ENCODE measurements at places on chromosomes 5 and 9.

DNA sequence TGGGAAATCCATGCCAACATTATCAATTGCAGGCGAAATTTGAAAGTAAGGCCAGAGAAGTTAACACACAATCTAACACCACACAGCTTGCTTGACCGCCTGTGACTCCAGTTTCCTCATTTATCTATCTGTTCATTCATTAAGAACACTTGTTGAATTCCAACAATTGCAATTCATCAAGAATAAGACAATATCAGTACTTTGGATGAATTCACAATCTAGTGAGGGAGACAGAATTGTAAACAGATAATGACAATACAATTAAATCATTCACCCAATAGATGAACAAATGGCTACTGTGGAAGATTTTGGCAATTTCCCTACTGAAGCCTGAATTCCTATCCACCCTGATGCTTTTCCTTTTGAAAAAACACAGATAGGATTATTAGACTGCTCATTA lies 181.6 kb downstream of the TRIM36 start:
- no peak for DNase-seq

DNA sequence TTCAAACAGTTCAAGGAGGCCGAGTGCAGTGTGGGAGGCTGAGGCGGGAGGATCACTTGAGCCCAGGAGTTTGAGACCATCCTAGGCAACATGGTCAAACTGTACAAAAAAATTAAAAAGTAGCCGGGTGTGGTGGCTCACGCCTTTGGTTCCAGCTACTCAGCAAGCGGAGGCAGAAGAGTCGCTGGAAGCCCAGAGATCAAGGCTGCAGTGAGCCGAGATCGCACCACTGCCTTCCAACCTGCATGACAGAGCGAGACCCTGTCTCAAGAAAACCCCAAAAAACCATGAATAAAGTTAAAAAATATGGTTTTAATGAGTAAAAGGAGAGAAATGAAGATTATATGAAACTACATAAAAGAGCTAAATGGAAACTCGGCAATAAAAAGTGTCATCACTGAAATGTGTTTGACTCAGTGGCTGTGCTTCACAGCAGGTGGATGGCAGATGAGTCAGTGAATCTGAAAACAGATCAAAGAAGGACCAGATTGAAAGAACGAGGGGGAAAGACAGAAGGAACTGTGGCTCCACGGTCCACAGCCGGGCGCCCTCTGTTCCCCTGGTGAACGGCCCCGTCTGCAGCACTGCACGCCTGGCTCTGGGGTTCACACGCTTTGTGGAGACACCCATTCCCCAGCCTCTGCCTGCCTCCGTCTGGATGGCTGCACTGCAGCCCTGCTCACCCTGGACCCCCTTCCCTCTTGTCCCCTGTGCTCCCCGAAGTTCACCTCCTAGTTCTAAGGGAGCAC lies 25.1 kb downstream of the EXD3 start:
- no peak for DNase-seq

DNA sequence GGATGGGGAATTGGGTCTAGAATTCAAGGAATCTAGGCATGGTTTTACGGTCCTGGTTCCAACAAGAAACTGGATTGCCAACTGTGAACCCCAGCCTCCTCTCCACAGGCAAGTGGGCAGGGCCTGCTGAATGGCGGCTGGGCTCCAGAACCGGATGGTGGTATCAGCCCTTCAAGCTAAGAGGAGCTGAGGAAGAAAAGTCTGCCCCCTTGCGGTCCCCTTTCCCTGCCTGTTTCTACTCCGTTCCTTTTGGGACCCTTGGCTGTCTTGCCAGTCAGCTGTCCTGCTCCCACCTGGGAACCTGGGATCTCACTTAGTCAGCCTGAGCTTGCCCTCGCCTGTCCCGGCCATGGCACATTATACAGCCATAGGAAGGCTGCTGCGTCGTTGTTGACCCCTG lies 234.4 kb upstream of the DAPK1 start:
- DNase-seq = no peak

GRCh38 chr5:34749431-34749873 lies 89.5 kb upstream of the TTC23L start:
- no peak for DNase-seq

- DNase-seq = no peak
Observed at GRCh38 chr5:141649056-141649688, 2.0 kb downstream of the FCHSD1 start.

Measured in activated CD4-positive, alpha-beta T cell treated with anti-CD3 and anti-CD28 coated beads, Interleukin-2, amount 10 ng/mL, durations not matched to agents 7 days and 5 days (primary cell).